ENCODE measurements at places on chromosomes 16 and 17.

- no peak for DNase-seq
Observed at GRCh38 chr17:64742326-64742725, 80.2 kb upstream of the SMURF2 start.

DNA sequence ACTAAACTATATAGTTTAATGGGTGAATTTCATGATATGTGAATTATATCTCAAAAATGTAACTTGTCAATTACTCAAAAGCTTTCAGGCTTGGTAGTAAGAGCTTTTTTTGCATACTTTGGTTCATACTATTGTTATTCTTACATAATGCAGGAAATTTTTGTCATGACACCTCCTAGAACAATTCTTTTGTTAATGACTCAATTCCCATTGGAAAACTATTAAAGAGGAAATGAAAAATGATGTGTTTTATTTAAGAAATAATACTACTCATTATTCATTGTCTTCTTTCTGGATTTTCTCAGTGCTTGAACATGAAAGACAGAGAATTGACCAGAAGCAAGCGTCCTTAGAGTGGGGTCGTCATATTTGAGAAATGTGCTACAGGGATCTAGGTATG, 196.4 kb upstream of the KCNJ16 start:
- DNase-seq = no peak

DNA sequence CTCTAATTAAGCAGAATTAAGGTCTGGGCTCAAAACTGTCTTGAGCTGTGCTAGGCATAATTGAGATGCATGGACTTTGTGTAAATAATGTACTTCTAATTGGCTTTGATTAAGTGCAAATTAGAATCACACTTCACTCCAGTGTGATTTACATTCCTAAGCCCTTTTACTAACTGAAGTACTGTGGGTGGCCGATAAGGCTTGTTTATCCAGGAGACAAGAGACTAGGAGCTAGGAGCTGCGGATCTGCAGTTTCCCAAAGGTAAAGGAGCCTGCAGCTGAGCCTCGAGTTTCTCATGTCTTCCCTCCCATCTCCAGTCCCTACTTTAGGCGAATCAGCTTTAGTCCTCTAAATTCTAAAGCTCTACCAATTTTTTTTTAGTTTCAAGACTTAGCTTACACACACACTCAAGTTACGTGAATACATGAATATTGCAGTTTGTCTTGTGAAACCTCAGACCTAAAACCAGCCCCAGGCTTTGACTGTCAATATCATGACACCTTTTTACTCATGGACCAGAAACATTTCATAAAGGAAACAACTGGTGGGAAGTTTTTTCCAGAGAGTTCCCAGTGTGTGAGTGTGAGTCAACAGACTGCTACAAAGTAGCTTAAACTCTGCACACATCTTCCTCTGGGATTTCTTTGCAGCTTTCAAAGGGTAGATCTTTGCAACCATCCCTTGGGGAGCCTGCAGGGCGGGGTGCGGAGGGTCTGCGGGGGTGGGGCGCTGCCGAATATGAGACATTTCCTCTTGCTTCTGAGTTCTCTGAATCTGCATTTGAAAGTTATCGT, 113.9 kb upstream of the TBX2 start:
- DNase-seq = no peak

DNA sequence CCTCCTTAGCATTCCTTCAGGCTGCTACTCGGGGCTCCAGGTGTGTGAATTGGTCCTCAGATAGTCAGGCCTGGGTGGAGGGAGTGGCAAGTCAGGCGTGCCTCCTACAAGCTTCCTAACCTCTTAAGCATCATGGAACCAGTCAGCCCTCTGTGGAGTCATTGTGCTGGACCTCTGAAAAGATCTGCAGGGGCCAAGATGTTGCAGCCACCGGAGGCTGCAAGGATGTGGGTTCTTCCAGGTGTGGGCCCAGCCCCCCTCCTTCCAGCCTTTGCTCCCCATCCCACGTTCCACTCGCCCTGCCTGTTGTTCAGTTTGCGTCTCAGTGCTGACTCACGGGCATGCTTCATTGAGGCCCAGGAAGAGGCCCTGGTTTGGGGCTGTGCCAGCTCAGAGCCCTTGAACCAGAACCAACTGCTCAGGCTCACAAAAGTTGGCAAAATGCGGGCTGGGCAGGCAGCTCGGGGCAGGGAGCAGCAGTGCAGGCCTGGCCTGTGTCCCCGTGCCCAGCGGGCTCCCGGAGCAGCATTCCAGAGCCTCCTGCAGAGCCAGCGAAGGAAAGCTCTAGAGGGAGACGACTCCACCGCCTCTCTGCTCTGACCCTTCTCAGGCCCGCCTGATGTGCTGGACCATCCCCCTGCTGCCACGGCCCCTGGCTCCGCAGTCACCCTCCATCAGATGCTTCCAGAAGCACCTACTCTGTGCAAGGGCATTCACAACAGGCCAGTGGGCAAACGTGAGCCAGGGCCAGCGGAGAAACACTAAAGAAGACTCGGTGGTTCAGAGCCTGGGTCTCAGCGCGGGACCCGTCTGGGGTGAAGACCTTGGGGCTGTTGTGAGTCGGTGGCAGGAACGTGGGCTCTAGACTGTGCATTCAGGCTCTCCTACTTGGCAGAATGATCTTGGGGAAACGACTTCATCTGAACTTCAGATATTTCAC, 7.5 kb downstream of the LDHD start:
- DNase-seq = peak; percentile 94

DNA sequence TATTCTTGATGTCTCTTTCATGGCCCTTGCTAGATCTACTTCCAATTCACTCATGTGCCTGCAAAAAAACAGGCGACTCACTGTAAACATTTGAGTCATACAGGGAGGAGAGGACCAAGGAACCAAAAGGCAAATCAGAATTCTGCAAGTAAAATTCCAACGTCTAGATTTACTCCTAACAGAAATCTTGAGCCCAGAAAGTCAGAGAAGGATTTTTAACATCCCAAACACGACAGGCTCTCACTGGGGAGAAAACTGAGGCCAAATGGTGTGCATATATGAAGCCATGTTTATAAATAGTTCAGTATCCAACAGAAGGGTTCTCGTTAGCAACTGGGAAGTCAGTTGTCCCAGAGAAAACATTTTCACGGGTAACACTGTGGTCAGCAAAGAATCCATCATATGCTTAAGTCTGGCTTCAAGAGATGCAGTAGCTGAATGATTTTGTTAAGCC, 40.1 kb downstream of the LITAF start:
- no peak for DNase-seq

- no peak for DNase-seq
Observed at GRCh38 chr16:49620158-49620868, 235.6 kb downstream of the ZNF423 start.

DNA sequence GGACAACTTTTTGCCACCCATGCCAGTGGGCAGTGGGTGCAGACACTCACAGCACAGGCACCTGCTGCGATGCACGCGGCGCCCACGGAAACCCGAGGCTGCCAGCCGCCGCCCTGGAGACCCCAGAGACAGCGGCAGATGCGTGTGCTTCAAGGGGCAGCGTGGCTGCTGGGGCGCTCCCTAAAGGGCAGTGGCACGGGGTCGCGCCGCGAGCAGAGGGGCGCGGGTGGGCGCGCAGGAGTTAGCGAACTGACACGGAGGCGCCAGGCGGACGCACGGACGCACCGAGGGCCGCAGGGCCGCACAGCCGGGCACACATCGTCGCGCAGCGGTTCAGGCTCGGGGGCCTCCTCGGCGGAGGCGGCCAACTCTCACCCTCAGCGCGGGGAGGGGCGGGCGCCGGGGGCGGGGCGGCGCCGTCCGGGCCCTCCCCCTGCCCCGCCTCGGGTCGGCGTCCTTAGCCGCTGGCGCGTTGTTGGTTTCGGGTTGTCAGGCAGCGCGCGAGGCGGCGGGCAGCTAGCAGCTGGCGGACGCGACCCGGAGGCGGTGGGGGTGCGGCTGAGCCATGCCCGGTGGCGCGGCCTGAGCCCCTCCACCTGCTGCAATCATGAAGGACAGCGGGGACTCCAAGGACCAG, at the start of gene KIF19:
TSS of gene KIF19 (plus strand) at position 484 of the 637 bp plus-strand sequence. CDS start at position 608, 124 bp downstream.
- no peak for DNase-seq

- DNase-seq = no peak
Observed at GRCh38 chr16:46582313-46582712, 38.9 kb downstream of the SHCBP1 start.

DNA sequence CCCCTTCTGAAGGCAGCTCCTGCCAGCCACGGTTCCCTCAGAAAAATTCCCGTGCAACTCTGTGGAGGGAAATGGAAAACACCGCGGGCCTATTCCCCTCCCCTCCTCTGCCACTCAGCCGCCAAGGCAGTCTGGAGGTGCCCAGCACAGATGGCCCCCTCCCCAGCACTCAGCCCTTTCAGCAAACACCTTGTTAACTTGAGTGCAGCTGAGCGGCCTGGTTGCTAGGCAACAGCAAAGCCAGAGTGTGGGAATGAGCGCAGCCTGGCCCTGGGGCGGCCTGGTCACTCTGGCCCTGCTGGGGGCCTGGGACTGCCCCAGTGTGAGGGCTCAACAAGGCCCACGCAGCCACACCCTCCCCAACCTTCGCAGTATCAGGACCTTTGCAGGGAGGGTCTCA, 32.8 kb downstream of the CACNA1G start:
- DNase-seq = no peak

- no peak for DNase-seq
Observed at GRCh38 chr16:74862743-74863244, 88.2 kb upstream of the FA2H start.

DNA sequence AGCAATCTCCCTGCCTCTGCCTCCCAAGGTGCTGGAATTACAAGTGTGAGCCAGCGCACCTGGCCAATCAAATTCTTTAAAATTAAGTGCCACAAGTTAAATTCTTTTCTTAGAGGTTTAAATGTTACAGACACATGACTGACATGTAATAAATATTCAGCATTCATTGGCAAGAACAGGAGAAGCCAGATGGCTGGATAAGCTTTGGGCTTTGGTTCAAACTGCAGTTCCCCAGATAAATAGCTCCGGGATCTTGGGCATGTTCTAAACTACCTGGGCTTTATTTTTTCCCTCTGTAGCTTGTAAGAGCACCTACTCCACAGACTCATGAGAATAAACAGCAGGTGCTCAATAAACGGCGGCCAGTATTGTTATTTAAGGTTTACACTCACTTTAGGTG, 34.1 kb downstream of the ABAT start:
- DNase-seq = no peak

DNA sequence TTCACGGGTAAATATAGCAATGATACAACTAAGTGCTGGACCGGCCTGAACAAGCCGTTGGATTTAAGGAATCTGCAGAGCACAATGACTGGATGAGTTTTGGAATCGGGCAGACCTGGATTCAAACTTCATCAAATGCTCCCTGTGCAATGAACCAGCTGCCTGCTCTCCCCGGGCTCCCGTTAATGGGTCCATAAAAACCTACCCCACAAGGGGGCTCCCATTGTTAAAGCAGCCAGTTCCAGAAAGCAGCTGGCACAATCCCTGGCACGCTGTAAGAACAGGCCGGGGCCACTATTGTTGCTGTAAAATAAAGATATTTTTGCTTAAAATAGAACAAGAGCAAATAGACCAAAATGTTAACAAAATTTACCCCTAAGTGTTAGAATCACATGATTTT, 131.9 kb downstream of the C16orf95 start:
- no peak for DNase-seq

- DNase-seq = no peak
Observed at GRCh38 chr17:61617330-61617729, 26.3 kb upstream of the NACA2 start.

- no peak for DNase-seq
Observed at GRCh38 chr17:1379208-1379929, 20.7 kb downstream of the YWHAE start.

GRCh38 chr16:31055613-31056012, 18.4 kb downstream of the ZNF668 start:
- no peak for DNase-seq

DNA sequence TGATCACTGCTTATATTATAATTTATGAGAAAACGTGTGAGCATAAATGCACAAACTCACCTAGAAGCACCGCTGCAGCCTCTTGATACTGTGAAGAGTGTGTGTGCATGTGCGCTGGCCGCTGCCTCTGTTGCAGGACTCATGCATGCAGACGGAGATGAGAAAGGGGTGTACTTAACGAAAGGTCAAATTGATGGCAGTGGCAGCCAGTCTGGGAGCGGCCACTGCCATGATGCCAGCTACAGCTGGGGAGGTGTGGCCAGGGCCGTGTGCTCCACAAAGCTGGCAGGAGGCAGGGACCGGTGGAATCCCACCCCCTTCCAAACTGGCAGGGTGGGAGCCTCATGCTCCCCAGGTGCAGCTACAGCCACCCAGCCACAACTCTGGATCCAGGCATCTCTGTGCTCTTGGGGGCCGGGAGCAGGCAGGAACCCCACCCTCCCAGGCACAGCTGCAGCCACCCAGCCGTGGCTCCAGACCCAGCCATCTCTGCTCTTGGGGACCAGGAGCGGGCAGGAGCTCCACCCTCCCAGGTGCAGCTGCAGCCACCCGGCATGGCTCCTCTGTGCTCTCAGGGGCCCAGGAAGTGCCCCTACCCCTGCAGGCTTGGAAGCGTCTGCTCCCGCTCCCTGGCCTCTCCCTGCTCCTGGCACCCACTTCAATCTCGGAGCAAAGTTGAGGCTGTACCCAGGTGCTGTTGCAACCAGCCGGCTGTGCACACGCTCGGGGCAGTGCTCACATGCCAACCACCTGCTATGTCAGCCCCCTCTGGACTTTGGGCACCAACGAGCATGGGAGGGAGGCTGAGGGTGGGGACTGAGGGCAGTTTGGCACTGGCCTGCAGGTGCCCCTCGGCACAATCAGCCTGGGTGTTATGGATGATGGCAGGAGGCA, 77.5 kb upstream of the CHMP6 start:
- no peak for DNase-seq

GRCh38 chr16:81470796-81471636, 26.4 kb downstream of the CMIP start:
- no peak for DNase-seq

GRCh38 chr16:31529108-31529936, 1.6 kb downstream of the AHSP start:
- no peak for DNase-seq

DNA sequence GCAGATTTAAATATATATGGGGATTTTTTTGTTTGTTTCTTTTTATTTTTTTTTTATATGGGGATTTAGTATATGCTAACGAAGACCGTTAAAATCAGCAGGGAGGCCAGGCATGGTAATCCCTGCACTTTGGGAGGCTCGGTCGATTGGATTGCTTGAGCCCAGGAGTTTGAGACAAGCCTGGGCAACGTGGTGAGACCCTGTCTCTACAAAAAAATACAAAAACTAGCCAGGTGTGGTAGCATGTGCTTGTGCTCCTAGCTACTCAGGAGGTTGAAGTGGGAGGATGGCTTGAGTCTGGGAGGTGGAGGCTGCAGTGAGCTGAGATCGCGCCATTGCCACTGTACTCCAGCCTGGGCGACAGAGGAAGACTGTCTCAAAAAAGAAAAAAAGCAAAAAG, 22.3 kb upstream of the MEIOC start:
- DNase-seq = no peak

- DNase-seq = no peak
Observed at GRCh38 chr16:12826559-12826958, 22.9 kb upstream of the CPPED1 start.

- no peak for DNase-seq
Observed at GRCh38 chr16:73210686-73211085, 162.8 kb upstream of the ZFHX3 start.

GRCh38 chr16:13892301-13892700, 27.7 kb upstream of the ERCC4 start:
- peak; percentile 77 for DNase-seq

Measured in esophagus muscularis mucosa (tissue), 4 donors.